ENCODE measurements at places on chromosomes 1 and 21. TPM values are rescaled to one million over a fixed set of nuclear protein-coding genes. Genes with fewer than 3 reads are reported as not detected.

DNA sequence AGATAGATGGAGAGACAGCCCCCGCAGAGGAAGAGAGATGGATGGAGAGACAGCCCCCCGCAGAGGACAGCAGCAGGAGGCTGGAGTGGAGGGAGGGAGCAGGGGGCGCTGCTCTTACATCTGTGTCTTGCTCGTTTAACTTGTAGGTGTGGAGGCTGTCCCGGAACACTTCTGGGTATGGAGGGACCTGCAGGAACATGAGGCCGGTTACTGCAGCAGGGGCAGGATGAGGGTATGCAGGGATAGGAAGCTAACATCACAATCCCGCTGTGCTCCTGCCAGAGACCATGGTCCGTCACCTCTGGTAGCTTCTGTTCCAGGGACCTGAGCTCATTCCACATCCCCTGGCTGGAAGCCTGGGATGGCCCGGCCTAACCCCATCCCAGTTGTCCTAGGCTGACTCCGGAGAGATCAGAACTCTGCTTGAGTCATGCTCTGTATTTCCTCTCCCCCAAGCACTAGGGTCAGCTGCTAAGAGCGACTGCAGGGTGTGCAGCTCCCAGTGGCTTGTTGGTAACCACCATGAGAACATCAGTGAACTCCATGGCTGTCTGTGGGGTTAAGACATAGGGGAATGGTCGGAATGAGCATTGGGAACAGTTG is 36.7 kb upstream of the GOLT1A start:
- H3K27me3 ChIP-seq = no peaks in the 10 kb centered on the region
- H3K4me1 ChIP-seq = peaks cover 25% of the 10 kb centered on the region
- H3K4me3 ChIP-seq = no peak overlapping the region
- no peak overlapping the region for H3K27ac ChIP-seq
- no peak for DNase-seq

DNA sequence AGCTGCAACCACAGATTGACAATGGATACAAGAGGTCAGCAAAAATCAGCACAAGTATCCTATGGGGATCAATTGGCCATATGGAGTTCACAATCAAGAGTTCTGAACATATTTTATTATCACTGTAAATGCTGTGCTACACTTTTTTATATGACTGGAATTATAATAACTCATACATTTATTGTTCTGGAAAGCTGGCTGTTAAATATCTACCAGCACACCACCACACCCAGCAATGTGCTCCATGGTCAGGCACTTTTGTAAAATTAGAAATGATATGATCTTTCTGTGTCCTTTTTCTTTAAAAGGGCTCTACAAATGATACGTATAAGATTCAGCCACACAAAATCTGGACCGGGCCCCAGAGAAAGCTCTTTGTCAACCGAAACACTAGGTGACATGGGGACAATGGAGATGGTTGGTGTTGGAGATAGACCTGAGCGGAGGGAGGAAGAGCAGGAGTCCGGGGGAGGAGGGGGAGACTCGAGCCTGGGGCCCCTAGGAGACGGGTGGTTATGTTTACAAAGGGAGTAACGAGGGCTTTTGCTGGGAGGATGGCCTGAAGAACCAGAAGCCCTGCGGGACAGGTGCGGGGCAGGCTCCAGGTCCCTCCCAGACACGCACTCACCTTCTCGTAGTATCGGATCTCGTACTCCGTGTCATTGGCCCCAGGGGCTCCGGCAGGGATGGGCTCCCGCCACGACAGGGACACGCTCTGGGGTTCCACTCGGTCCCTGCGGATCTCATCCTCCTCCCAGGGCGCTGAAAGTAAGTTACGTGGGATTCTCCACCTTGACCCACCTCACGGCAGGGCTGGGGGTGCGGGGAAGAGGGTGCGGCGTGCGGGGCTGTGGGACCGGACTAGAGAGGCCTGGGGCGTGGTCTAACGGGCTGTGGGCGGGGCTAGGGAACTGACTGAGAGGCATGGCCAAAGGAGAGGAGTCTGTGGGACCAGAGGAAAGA is 30.0 kb downstream of the EPHA10 start:
- no peak overlapping the region for H3K4me3 ChIP-seq
- no peak for DNase-seq
- no peak overlapping the region for H3K27ac ChIP-seq
- H3K36me3 ChIP-seq = no peaks in the 10 kb centered on the region
- peaks cover 26% of the 10 kb centered on the region for H3K4me1 ChIP-seq

GRCh38 chr1:93004566-93005251 is 43.4 kb upstream of the DIPK1A start:
- no peaks in the 10 kb centered on the region for H3K36me3 ChIP-seq
- H3K27me3 ChIP-seq = peaks cover 8% of the 10 kb centered on the region
- no peak overlapping the region for H3K27ac ChIP-seq
- H3K4me3 ChIP-seq = no peak overlapping the region

DNA sequence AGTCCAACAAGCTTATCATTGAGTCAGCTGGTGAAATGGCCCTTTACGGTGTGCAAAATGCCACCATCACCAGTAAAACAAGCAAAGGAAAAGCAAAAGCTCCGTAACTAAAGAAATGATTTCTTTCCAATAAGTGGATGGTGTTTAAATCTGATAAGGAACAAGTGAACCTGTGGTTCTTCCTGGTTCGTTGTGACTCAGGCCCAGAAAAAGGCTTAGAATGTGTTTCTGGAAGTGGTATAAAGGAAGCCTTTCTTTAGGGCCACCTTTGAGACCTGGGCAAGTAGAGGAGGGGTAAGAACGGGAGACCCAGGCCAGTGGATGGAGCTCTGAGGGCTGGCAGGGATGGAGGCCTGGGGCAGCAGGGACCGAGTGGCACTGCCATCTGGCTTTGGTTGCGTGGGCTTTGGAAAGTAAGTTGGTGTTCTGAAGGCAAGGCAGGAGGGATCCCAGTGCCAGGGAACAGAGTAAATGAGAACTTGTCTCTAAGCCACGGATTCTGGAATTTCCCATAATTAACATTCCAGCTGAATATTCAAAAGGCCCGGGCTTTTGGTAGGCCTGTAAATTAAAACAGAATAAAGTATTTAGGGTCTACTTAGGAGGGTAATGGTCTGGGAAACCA is 87.9 kb upstream of the LMO4 start:
- peaks cover 2% of the 10 kb centered on the region for H3K27me3 ChIP-seq
- DNase-seq = no peak
- no peaks in the 10 kb centered on the region for H3K36me3 ChIP-seq
- no peak overlapping the region for H3K27ac ChIP-seq
- no peak overlapping the region for H3K4me3 ChIP-seq

DNA sequence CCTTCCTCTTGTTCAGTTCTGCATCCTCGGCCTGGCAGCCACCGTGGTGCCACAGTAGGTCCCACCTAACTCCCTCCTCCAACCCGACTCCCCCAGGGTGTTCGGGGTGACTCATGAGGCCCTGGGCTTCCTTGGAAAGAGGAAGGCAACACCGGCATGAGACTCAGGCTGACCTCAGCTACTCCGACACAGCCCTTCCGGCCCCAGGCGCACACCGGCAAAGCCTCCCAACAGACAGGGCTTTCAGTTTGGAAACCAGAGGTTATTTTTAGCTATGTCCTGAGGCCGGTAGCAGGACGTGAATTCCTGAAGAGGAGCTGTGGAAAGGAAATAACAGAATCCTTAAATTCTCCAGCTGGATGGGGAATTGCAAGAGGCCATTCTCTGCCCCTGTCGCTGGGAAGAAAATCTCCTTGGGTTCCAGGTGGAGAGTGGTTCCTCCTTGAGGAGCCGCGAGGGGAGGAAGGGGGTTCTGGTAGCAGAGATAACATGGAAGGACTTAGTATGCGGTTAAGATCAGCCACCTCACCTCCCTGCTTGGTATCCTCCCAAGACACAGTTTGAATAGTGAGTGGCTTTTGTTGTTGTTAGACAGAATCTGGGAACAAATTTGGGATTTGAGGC is 24.4 kb downstream of the PLXNA2 start:
- H3K36me3 ChIP-seq = peaks cover 3% of the 10 kb centered on the region
- H3K4me1 ChIP-seq = no peaks in the 10 kb centered on the region

- no peak overlapping the region for H3K4me3 ChIP-seq
- H3K27ac ChIP-seq = no peak overlapping the region
- no peak for DNase-seq
These were observed 23.8 kb downstream of the CRYAA start for GRCh38 chr21:43192501-43193081.

- DNase-seq = peak; percentile 58
- no peaks in the 10 kb centered on the region for H3K36me3 ChIP-seq
- no peak overlapping the region for H3K4me3 ChIP-seq
- H3K27ac ChIP-seq = no peak overlapping the region
- peaks cover 1% of the 10 kb centered on the region for H3K27me3 ChIP-seq
These were observed 17.1 kb upstream of the PROK1 start for GRCh38 chr1:110433803-110434202.

DNA sequence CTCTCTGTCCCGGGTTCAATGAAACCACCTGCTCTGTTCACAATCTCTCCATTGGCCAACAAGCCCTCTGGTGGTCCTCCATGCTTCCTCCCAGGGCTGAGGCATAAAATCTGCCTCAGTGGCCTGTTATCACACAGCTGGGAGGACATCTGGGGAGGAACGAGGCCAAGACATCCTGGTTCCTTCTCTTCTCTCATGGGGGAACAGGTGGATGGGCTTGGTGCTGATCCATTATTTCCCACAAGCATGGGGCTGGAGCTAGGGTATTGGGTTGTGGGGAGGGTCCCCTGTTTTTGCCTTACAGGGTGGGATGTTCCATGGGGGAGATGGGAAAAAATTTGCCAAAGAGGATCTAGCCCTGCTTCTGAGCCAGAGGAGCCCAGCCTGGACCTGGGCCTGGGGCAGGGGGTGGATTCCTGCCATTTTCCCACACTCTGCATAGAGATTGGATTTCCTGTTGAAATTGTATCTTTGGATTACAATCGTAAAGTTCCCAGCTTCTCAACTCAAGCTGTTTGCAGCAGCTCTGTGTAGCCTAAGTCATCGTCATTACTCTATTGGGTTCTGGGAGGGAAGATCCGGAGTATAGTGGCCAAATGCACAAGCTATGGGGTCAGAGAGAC is 124.7 kb downstream of the NAV1 start:
- no peaks in the 10 kb centered on the region for H3K4me1 ChIP-seq
- peaks cover 1% of the 10 kb centered on the region for H3K27me3 ChIP-seq
- H3K36me3 ChIP-seq = no peaks in the 10 kb centered on the region
- no peak for DNase-seq
- H3K27ac ChIP-seq = no peak overlapping the region

- no peaks in the 10 kb centered on the region for H3K36me3 ChIP-seq
- no peaks in the 10 kb centered on the region for H3K27me3 ChIP-seq
- H3K4me1 ChIP-seq = peaks cover 12% of the 10 kb centered on the region
These were observed 93.0 kb downstream of the CLIC6 start for GRCh38 chr21:34761758-34762330.

DNA sequence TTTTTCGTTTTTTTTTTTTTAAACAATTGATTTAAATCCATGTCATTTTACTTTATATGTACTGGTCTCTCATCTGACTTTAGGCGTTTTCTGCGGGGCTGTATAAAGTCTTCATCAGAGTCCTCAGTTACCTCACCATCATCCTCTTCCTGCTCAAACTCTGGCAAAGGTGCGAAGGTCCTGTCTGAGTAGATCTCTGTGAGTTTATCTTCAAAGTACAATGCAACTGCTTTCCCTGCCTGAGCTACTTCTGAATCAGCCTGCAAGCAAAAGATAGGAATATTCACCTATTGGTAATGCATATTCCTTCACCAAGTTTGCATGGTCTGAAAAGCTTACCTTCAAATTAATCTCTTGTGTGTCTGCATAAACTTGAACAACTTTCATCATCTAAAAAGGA is 113.4 kb downstream of the TRIM33 start:
- no peaks in the 10 kb centered on the region for H3K27me3 ChIP-seq
- DNase-seq = no peak
- no peak overlapping the region for H3K27ac ChIP-seq
- no peaks in the 10 kb centered on the region for H3K4me1 ChIP-seq

DNA sequence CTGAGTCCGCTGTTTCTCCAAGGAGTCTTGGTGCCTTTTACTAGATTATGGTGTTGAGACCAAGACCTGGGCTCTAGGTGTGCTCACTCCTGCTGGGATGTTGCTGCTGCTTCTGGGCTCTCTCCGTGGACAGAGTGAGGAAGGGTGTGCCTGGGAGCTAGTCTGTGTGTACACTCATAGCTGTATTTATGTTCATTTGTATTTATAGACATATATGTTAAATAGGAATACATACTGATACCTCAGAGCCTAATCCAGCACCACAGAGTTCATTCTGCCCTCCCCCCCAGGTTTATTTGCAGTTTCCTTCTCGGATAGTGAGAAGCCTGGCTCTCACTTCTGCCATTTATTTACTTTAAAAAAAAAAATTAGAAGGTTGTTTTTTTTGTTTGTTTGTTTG is 12.6 kb downstream of the PCNT start:
- no peak overlapping the region for H3K4me3 ChIP-seq
- no peak for DNase-seq
- no peaks in the 10 kb centered on the region for H3K4me1 ChIP-seq

DNA sequence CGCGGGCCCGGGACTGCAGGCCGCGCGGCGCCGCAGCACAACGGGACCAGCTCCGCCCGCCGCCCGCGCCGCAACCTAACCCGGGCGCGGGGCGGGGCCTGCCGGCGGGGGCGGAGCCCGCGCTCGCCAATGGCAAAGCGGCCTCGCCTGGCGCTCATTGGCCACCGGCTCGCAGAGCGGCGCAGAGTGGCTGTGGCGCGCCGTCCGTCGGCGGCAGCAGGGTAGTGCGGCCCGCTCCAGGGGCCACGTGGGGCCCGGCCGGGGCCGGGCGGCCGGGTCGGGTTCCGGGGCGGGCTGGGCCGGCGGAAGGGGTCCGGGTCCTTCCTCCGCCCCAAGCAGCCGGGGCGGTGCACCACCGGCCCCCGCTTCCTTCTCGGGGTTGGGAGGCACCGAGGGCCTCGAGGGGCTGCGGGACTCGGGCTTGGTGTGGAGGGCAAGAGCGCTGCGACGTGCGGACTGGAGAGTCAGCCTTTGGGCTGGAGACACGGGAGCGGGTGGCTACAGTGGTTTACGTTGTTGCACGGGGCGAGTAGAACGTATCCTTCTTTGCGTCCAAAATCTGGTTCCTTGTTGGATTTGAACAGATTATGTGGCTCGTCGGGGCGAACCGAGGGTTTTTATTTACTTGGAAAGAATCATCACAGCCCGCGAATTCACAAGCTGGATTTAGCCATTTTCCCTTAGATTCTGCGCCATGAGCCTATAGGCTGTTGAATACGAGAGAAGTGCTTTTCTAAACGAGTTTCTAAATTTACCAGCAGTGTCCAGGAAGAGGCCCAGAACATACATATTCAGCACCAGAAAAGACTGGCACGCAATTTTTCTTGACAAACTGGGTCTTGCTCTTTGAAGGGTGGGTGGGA is at the start of gene SRM:
Gene SRM, minus strand, starts transcription at position 51 of the 863 bp plus-strand sequence. CDS start 75 bp downstream, outside the sequence.
- DNase-seq = peak; percentile 76
- no peaks in the 10 kb centered on the region for H3K27me3 ChIP-seq

TATDN3 gene
- 6.9 TPM for polyA plus RNA-seq

FCRL5 gene
- polyA plus RNA-seq = not detected

RHOC gene
- polyA plus RNA-seq = 182 TPM

DCDC2B gene
- polyA plus RNA-seq = not detected

SLC25A34 gene
- polyA plus RNA-seq = 0.18 TPM

COL16A1 gene
- 4.3 TPM for polyA plus RNA-seq

SLC19A2 gene
- polyA plus RNA-seq = 51.2 TPM
